NCI-H2171 treated with DMSO at 0.1 percent for 48 hours (cell line): ENCODE measurements at places on chromosomes 12 and 14.

GRCh38 chr14:99984036-99984435, 81.2 kb upstream of the EVL start:
- DNase-seq, result no peak

DNA sequence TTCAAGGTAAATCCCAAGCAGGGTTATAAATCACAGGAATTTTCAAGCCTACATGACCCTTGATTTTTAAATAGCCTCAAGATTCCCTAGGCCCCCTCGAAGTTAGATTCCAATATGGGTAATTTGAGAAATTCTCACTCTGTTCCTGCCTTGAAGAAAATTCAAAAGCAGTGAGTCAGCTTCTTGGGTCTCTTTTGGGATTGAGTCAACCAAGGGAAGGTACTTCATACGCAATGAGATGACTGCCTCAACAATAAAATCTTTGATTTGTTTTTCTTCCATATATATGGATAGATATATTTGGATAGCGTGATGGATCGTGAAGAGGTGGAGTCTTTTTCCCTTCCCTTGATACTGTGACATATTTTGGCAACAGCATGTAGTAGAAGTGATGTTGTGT, 180.4 kb upstream of the ATP2B1 start:
- DNase-seq, result no peak

DNA sequence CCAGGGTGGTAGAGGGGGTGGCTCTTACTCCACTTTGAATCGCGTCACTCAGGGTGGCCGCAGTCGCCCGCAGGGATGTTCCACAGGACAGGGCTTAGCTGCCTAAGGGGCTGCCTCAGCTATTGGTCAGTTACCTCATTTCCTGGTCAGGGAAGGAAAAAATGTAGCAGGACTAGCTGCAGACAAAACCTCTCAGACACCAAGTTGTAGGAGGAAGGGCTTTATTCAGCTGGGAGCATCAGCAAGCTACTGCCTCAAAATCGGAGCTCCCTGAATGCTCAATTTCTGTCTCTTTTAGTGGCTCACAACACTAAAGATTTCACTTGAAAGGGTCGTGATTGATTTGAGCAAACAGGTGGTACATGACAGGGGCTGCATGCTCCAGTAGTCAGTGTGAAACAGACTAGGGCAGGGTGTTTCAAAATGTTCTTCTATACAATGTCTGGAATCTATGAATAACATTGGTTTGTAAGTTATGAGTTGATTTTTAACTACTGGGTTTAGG, 6.4 kb upstream of the CLEC6A start:
- DNase-seq, result no peak

DNA sequence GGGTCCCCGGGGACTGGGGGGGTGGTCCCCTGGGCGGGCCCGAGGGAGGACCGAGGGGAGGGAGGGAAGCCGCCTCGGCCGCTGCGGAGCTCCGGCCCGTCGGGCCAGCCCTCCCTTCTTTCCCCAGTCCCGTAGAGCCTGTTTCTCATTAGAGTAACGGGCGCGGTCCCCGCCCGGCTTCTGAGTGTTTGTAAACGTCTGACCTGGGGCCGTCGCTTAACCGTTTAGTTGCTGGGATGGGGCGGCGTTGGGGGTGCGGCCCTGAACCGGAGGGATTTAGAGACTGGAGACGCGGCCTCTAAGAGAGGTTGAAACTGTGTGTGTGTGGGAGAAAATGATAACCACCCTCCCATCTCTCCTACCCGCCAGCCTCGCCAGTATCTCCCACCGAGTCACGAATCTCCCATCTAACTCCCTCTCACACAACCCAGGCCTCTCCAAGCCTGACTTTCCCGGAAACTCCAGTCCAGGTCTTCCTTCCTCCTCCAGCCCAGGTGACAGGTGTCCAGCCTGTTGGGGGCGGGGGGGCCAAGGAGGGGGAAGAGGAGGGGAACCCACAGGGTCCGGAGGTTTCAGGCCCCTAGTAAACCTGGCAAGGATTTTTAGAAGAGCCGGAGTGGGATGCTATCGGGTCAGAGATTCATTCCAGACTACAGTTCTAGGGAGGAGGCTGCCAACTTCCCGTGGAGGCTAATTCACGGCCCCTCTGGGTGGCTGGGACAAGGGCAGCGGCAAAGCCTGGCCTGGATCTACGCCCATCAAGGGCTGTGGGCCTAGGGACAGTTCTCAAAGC, 1.1 kb upstream of the NFATC4 start:
- peak; percentile 99 for DNase-seq

DNA sequence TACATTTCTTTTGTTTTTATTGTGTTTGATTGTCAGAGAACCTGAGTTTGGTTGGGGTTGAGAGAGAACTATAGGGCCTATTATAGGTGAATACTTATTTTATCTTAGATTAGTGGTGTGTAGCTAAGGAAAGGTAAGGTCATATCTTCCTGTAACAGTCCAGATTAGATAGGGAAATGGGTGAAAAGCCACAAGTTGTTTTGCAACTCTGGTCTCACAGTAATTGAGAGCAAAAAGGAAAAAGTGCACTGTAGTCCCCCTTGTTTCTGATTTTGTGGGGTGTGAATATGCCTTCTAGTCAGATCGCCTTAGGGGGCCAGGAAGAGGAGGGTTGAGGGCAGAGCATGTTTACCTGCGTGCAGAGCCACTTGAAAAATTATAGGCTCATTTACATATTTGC, 8.9 kb downstream of the MSRB3 start:
- DNase-seq, result no peak

- peak; percentile 20 for DNase-seq
Observed at GRCh38 chr14:93012951-93013719, 90.2 kb downstream of the CHGA start.

- peak; percentile 25 for DNase-seq
Observed at GRCh38 chr14:65780566-65780965, 368.0 kb downstream of the FUT8 start.

GRCh38 chr12:17928708-17929366, 161.2 kb downstream of the RERGL start:
- no peak for DNase-seq

GRCh38 chr14:76112889-76113624, 38.7 kb upstream of the GPATCH2L start:
- no peak for DNase-seq

DNA sequence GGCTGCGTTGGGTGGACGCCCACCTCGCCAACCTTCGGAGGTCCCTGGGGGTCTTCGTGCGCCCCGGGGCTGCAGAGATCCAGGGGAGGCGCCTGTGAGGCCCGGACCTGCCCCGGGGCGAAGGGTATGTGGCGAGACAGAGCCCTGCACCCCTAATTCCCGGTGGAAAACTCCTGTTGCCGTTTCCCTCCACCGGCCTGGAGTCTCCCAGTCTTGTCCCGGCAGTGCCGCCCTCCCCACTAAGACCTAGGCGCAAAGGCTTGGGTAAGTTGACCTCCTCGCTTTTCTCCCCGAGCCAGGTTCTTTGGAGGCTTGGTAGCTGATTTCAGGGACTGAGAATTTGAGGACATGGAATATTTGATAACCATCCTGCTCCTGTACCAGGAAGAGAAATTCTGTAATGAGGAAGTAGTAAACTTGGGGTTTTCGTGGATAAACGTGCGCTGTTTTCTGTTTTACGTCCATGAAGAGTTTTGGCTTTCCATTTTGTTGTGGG, 530 bp downstream of the APAF1 start:
- no peak for DNase-seq

DNA sequence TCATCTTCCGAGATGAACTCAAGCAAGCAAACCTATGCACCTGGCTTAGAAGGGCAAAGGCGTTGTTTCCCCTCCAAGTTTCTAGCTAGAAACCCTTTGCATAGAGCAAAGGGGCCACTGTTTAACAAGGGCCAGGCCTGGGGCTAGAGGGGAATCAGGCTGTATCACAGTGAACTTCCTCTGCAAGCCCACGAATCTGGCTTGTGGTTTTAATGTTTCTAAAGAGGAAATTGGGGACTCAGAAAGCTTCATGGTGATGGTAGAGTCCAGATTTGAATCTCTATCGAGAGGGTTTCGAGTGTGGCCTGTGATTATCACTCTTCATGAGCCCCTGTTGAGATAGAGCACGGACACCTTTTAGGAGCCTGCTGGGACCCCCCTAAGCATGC, 189.9 kb downstream of the VRK1 start:
- DNase-seq, result no peak

DNA sequence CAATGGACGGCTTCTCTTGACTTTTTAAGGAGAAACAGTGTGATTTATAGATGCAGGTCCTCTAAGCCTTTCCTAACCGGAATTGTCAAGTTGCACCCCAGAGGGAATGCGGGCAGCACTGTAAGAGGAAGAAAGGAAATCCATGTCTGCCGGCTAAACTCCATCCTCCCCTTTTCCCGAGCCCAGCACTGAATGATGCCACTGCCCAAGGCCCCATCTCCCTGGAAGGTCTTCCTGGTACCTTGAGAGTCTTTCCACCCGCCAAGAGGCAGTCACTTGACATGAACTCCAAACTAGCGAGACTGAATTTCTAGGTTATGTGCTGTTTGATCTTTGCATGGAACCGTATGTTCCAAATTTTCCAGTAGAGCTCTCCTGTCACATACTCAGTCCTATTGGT, 313.4 kb upstream of the FKBP4 start:
- no peak for DNase-seq

- no peak for DNase-seq
Observed at GRCh38 chr12:126346087-126346486, 1280.9 kb downstream of the AACS start.

DNA sequence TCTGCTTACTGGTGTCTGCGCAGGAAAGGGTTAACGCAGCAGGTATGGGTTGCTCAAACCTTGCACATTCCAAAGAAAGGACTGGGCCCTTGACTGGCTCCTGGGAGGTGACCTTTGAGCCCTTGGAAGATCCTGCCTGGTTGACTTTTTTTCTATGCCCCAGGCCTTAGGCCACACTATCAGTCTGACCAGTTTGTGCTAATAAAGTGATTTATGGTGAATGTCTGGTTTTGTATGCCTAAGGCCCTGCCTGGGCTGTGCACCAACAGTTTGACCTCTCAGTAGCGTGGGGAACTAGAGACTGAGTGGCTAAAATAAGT, 61.4 kb upstream of the SCN8A start:
- DNase-seq, result no peak
